ENCODE measurements at places on chromosomes 6 and 20.

DNA sequence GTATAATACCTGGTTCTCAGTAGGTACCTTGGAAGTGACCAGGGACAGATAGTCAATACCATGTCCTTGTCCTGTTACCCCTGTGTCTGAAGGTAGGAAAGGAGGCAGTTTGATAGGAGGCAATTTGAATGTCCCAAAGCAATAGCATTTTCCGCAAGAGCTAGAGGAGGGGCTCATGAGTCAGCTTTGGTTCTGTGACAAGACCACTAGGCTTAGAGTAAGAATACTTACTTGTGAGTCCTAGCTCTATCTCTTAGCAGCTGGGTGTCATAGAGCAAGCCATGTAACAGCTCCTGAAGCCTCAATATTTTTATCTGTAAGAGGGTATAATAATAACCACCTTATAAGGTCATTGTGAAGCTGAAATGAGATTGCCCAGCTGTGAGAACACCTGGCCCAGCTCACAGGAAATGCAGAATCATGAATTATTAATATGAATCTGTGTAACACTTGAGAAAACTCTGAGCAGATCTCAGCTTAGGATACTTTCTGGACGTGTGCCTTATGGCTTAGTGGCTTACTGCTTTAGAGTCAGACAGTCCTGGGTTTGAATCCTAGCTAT lies 58.6 kb downstream of the DAAM2 start:
- no peak for DNase-seq

DNA sequence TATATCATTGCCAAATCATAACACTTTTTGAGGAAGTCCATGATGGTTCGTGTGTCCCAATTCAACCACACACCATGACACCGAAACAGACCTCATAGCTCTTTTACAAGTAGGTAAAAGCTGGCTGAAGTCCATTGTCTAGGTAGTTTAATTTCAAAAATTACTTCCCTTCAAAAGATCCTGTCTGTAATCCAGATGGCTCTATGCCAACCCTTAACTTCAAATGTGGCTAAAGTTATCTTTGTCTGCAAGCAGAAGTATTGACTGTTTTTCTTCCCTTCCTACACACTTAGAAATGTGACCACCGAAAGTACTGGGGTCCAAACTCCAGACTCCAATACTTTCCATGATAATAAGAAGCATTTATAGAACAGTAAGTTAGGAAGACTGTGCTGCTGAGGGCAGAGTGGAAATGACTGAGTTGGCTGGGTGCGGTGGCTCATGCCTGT lies 8.3 kb upstream of the TIAM2 start:
- DNase-seq: no peak

DNA sequence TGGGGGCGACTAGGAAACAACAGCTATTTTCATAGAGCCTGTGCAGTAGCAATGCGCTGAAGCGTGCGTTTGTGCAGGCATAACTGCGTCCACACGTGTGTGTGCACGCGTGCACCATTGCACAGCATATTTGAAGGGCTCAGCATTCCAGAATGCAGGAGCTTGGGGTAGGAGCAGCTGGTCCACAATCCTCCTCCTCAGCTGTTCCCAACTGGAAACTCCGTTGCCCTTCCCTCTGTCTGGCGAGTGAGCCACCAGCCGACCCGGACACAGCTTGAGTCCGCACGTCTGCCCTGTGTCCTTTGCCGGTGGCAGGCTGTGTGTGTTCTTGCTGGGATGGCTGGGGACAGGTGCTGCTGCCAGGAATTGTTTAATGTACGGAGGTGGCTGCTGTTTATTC lies 110.2 kb downstream of the SASH1 start:
- no peak for DNase-seq

DNA sequence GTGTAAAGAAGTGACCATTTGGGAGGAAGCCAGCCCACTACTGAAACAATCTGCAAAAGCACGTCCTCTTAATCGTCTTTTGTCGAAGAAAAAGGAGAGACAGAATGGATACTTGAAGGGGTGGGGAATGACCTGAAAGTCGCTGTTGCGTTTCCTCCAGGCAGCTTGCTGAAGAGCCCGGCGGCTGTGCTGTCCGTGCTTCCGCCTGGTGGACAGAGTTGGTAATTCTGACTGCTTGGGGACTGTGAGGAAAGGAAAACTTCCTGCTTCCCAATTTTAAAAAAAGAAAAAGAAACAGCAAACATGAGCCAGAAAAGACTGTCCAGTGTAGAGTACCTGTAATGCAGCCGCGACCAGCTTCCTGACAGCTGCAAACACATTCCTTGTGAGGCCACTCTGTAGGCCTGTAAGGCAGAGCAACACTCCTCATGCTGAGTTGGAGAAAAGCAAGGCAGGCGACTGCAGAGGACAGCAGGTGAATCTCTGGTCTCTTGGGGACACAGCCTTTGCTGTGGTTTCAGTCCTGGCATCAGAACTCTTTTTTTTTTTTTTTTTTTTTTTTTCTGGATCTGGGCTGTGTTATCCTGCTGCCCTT lies 251.1 kb upstream of the TBX18 start:
- DNase-seq: no peak

GRCh38 chr6:57127763-57128162 lies 37.8 kb downstream of the ZNF451 start:
- no peak for DNase-seq

GRCh38 chr6:36067374-36068011 lies 39.9 kb downstream of the MAPK14 start:
- DNase-seq: no peak

DNA sequence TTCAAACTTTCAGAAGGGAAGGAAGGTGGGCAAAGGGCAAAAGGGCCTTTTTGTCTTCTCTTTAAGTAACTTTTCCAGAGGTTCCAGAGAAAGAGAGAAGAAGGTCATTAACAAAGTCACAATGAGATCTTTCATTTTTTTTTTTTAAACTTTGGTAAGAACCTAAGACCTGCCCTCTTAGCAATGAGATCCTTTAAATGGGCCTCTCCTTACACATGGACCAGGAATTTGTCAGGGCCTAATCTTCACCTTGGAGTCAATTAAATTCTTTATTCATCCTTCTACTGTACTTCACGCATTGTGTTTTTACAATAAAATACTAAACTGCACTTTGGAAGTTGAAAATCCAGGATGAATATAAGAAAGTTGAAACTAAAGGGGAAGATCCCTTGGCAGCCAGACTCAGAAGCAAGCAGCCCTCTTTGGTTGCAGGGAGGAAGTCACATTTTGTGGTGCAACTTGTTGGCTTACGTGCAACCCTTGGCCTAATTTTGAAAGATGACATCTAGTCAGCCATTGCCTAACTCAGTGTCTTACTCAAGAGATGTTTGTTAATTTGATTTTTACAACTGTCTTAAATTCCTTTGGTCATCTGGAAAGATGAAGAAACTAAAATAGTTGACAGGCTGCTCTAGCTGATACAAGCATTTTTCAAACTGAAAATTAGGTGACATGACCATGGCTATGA lies 11.9 kb upstream of the TMEM170B start:
- no peak for DNase-seq

GRCh38 chr6:149939909-149940671 lies 1.7 kb upstream of the ULBP2 start:
- DNase-seq: no peak

DNA sequence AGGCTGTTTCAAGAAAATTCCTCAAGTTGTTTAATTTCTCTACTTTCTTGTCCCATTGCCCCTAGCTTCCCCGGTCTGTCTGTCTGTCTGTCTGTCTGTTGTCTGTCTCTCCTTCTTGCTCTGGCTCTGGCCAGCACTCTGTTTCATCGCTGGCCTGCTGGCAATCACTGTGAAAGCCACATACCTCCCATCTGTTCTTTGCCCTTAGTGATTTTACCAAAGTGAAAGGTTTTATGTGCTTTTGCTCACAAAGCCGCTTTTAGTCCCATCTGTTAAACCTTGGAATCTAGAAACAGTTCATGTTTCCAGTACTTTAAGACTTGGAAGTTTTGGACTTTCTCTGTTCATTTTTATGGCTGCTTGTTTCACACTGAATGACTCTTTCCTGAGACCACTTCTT lies 87.8 kb upstream of the EXOC2 start:
- DNase-seq: no peak

GRCh38 chr6:71419217-71420094 lies 130.8 kb downstream of the OGFRL1 start:
- no peak for DNase-seq

All from frontal cortex (tissue), 4 donors.